Right atrium auricular region (tissue), 2 donors: ENCODE measurements at places on chromosomes 7 and 10. TPM values are rescaled to one million over a fixed set of nuclear protein-coding genes. Genes with fewer than 3 reads are reported as not detected.

GRCh38 chr10:102522874-102523249, 19.1 kb downstream of the SUFU start:
- no peak for DNase-seq

DNA sequence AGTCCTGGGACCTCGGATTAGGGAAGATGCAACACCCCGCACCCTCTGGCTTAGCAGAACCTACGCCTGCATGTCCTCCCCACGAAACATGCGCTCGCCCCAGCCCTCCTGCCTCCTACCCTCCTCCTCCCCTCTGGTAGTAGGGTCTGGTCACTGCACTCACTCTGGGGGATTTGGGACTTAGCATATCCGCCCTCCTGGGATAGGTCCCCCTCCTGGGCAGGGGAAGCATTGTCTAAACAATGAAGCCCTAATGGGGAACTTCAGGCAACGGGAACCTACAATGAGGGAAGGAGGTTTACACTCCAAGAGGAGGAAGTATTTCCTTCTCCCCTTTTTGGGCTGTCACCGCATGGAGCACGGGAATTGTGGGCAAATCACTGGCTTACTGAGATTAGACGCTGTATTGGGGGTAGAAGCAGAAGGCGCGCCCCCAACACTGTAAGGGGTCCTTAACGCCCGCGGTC, 892 bp downstream of the CRHR2 start:
- no peak for DNase-seq

Gene A1CF
- not detected for total RNA-seq

Gene SFMBT2
- 7.9 TPM for total RNA-seq

Gene CUZD1
- total RNA-seq, result not detected
